ENCODE measurements at places on chromosomes 4 and X.

- DNase-seq = no peak
Measured at GRCh38 chrX:66008328-66008970, 31.4 kb downstream of the VSIG4 start.

DNA sequence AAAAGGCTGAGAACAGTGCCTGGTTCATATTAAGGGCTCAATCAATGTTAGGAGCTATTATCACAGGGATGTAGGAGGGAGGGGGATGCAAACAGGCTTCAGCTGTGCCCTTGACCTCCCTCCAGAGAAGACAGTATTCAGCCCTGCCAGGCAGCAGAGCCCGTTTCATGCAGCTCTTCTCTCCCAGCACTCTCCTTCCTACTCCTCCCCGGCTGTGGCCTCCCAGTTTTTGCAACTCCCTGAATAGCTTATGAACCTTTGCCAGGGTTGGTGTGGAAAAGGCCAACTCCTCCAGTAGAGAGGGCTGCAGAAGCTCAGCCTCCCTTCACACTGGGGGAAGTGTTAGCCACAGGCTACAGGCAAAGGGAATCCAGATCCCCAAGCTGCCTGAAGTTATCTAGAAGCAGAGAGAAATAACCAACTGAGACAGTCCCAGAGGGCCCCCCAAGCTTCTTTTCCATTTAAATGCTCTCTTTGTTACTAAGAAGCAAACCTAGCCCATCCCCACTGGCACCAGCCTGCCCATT, 31.7 kb upstream of the APLN start:
- DNase-seq = no peak

GRCh38 chr4:33512397-33512796, 2731.9 kb downstream of the ARAP2 start:
- no peak for DNase-seq

DNA sequence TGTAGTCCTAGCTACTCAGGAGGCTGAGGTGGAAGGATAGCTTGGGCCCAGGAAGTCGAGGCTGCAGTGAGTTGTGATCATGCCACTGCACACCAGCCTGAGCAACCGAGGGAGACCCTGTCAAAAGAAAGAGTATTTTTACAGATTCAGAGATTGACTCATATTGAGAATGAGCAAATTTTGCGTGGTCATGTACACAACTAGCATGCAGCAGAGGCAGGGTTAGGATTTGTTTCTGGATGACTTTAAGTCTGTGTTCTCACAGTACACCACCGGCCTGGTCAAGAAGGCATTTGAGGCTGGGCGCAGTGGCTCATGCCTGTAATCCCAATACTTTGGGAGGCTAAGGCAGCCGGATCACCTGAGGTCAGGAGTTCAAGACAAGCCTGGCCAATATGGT, 44.8 kb upstream of the CBR4 start:
- no peak for DNase-seq
